ENCODE measurements at places on chromosomes 7 and 10. TPM values are rescaled to one million over a fixed set of nuclear protein-coding genes. Genes with fewer than 3 reads are reported as not detected.
A peak's percentile ranks its signal among the peaks of the same experiment; 100 is the strongest.

- peaks cover 15% of the 10 kb centered on the region for H3K4me1 ChIP-seq
- peaks cover 2% of the 10 kb centered on the region for H3K27me3 ChIP-seq
- no peak overlapping the region for H3K4me3 ChIP-seq
These were observed 277.4 kb downstream of the PARD3 start for GRCh38 chr10:34537629-34538231.

- no peaks in the 10 kb centered on the region for H3K36me3 ChIP-seq
- H3K27ac ChIP-seq = no peak overlapping the region
- H3K27me3 ChIP-seq = peaks cover 3% of the 10 kb centered on the region
- no peak for DNase-seq
These were observed 48.5 kb upstream of the ARL4A start for GRCh38 chr7:12638851-12639456.

- DNase-seq = no peak
- H3K36me3 ChIP-seq = no peaks in the 10 kb centered on the region
- no peak overlapping the region for H3K4me3 ChIP-seq
- H3K4me1 ChIP-seq = no peaks in the 10 kb centered on the region
- no peak overlapping the region for H3K27ac ChIP-seq
These were observed 582.5 kb downstream of the CNTNAP2 start for GRCh38 chr7:146698995-146699610.

The NPC1L1 gene
- not detected for total RNA-seq

The C10orf67 gene
- 0.15 TPM for total RNA-seq

- no peak overlapping the region for H3K27ac ChIP-seq
These were observed 38.4 kb downstream of the SLC39A12 start for GRCh38 chr10:17989908-17990767.

DNA sequence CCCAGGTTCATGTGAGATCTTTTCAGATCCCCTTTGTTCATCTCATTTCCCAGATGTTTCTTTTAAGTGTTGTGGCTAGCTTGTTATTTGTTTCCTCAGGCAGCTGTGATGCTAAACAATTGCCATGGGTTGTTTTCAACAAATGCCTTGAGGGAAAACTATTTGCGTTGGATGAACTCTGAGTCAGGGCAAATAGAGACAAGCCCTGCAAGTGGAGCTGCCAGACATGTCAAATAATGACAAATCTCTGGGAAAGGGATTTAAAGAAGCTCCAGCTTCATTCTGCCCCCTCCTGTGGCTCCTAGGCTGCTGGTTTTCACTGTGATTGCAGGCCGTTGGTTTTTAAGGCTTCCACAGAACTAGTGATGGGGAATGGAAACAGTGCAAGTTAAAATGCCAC lies 272.4 kb upstream of the SP8 start:
- H3K27me3 ChIP-seq = no peaks in the 10 kb centered on the region
- H3K27ac ChIP-seq = no peak overlapping the region
- no peaks in the 10 kb centered on the region for H3K4me1 ChIP-seq
- no peak overlapping the region for H3K4me3 ChIP-seq
- DNase-seq = no peak
- no peaks in the 10 kb centered on the region for H3K36me3 ChIP-seq

GRCh38 chr7:91826377-91826776 lies 54.1 kb downstream of the MTERF1 start:
- H3K4me1 ChIP-seq = no peaks in the 10 kb centered on the region
- H3K27me3 ChIP-seq = peaks cover 4% of the 10 kb centered on the region
- H3K27ac ChIP-seq = no peak overlapping the region
- no peaks in the 10 kb centered on the region for H3K36me3 ChIP-seq
- DNase-seq = no peak

DNA sequence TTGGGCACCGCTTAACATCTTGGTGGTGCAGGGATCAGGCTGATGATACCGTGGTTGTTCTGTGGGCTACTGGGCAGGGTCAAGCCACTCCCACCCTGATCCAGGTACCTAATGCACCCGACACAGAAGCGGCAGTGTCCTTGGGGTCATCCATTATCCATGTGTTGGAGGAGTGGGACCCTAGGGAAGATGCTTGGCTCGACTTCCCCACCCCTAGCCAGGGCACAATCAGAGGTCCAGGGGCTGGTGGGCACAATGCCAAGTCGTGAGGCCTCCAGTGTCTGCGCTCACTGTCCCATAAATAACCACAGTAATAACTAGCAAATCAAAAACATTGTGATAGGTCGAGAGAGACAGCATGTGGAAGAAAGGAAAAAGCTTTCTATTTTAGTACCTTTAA lies 37.7 kb downstream of the HTRA1 start:
- no peak for DNase-seq
- H3K4me3 ChIP-seq = no peak overlapping the region

DNA sequence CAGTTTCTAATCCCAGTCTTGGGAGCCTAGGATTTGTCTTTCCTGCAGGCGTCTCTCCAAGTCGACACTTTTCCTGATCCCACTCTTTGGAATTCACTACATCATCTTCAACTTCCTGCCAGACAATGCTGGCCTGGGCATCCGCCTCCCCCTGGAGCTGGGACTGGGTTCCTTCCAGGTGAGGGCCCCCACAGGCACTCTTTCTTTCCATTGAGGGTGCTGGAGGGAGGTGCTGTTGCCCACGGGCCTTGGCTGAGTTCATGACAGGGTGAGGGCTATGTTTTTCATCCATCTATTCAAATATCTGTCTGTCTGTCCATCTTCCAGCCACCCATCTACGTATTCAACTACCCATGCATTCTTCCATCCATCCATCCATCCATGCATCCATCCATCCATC lies 12.6 kb downstream of the GHRHR start:
- no peak overlapping the region for H3K4me3 ChIP-seq
- no peak overlapping the region for H3K27ac ChIP-seq
- H3K27me3 ChIP-seq = peaks cover 22% of the 10 kb centered on the region

The ZNF273 gene
- total RNA-seq = 11.7 TPM

The LLCFC1 gene
- total RNA-seq = not detected

GRCh38 chr7:116258734-116259133 lies 48.4 kb downstream of the TES start:
- H3K4me3 ChIP-seq = no peak overlapping the region
- H3K4me1 ChIP-seq = peaks cover 11% of the 10 kb centered on the region
- peaks cover 34% of the 10 kb centered on the region for H3K36me3 ChIP-seq
- no peaks in the 10 kb centered on the region for H3K27me3 ChIP-seq
- DNase-seq = peak; percentile 50

- no peaks in the 10 kb centered on the region for H3K36me3 ChIP-seq
- H3K4me1 ChIP-seq = no peaks in the 10 kb centered on the region
- no peaks in the 10 kb centered on the region for H3K27me3 ChIP-seq
- H3K4me3 ChIP-seq = no peak overlapping the region
- no peak for DNase-seq
- H3K27ac ChIP-seq = no peak overlapping the region
These were observed 132.3 kb upstream of the PLXDC2 start for GRCh38 chr10:19683960-19684359.

GRCh38 chr10:49357910-49358309 lies 38.0 kb downstream of the DRGX start:
- H3K36me3 ChIP-seq = no peaks in the 10 kb centered on the region
- no peak overlapping the region for H3K27ac ChIP-seq
- no peaks in the 10 kb centered on the region for H3K4me1 ChIP-seq

- H3K36me3 ChIP-seq = peaks cover 3% of the 10 kb centered on the region
- no peaks in the 10 kb centered on the region for H3K4me1 ChIP-seq
- H3K27ac ChIP-seq = no peak overlapping the region
- DNase-seq = no peak
- H3K4me3 ChIP-seq = no peak overlapping the region
- H3K27me3 ChIP-seq = no peaks in the 10 kb centered on the region
These were observed 67.3 kb downstream of the SPDYE5 start for GRCh38 chr7:75559355-75559975.

DNA sequence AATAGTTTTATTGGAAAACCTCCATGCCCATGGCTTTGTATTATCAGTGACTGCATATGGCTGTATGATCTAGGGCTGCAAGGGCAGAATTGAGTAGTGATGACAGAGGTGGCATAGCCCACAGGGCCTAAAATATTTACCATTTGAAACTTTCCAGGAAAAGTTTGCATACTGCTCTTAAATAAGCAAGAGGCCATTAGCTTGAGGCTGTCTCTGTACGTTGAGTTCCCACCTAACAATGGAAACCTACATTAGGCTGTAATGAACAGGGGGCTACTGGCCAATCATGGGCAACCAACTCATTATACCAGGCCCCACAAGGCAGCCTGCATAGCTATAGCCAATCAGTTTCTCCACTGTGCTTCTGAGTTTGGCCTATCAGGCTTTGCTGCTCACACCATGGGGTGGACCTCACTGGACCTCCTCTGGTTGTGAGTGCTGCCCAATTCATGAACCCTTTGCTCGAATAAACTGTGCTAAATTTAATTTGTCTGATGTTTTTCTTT lies 673 bp upstream of the ST8SIA6 start:
- H3K4me1 ChIP-seq = peaks cover 20% of the 10 kb centered on the region
- H3K27me3 ChIP-seq = peaks cover 56% of the 10 kb centered on the region
- H3K27ac ChIP-seq = peak overlapping the region; percentile 58
- H3K36me3 ChIP-seq = peaks cover under 1% of the 10 kb centered on the region

DNA sequence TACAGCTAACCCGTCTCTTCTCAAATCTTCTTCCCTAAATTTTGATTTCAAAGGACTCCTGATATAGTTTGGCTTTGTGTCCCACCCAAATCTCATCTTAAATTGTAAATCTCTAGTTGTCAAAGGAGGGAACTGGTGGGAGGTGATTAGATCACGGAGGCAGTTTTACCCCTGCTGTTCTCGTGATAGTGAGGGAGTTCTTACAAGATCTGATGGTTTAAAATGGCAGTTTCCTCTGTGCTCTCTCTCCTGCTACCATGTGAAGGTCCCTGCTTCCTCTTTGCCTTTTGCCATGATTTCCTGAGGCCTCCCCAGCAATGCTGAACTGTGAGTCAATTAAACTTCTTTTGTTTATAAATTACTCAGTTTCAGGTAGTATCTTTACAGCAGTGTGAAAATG lies 269.3 kb downstream of the POLR1F start:
- H3K4me3 ChIP-seq = no peak overlapping the region
- no peak overlapping the region for H3K27ac ChIP-seq
- no peaks in the 10 kb centered on the region for H3K27me3 ChIP-seq
- DNase-seq = no peak
- H3K36me3 ChIP-seq = no peaks in the 10 kb centered on the region

DNA sequence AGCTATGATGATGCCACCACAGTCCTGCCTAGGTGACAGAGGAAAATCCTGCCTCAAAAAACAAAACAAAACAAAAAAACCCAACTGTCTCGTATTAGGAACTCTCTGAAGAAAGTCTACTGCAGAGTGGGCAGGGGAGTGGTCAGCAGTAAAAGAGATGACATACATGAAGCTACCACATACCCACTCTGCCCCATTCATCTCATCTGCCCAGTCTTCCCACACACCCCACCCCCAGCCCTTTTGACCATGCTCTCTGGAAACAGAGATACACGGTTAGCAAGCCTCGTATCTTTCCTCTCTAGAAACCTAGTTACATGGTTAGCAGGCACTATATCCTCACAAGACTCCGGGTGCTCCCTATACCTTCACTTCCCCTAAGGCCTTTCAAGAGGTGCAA lies 8.3 kb downstream of the SLC37A3 start:
- no peak for DNase-seq
- H3K27me3 ChIP-seq = no peaks in the 10 kb centered on the region
- no peak overlapping the region for H3K27ac ChIP-seq
- peaks cover 11% of the 10 kb centered on the region for H3K4me1 ChIP-seq

DNA sequence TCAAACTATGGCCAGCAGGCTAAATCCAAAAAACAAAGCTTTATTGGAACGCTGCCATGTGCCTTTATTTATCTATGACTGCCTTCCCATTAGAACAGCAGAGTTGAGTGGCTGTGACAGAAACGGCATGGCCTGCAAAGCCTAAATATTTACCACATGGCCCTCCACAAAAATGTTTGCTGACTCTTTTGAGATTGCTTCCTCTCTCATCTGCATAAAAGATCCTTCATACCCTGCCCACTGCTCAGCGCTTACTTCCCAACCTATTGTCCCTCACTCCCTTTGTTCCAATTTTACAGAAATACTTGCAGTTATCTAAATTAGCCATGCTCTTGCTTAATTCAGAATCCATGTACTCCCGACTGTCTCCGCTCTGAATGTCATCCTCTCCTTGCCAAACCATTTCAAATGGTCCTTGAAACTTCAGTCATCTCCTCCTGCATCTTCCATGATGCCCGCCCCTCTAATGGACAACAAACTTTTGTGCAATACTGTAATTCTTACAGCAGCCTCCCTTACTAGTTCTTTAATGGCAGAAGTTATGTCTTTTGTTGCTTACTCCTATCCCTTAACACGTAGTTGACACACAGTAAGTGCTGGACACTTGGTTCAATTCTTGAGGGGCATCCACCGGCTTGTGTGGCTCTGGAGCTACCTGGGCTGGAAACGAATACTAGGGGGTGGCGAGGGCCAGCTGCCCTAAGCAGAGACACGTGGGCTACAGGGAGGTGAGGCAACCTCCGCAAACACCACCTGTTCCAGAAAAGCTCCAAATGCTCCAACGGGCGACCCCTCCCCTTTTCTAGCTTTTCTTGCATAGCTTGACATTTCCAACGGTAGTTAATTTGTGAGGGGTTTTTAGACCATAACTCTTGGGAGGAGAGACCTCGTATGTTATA lies 832 bp downstream of the XRCC2 start:
- peaks cover 4% of the 10 kb centered on the region for H3K36me3 ChIP-seq
- peak overlapping the region; percentile 95 for H3K27ac ChIP-seq
- H3K4me3 ChIP-seq = peak overlapping the region; percentile 94

The NPFFR1 gene
- total RNA-seq = not detected

- H3K4me3 ChIP-seq = no peak overlapping the region
- DNase-seq = no peak
- H3K4me1 ChIP-seq = peaks cover 13% of the 10 kb centered on the region
- peaks cover 8% of the 10 kb centered on the region for H3K36me3 ChIP-seq
These were observed 18.0 kb upstream of the FGL2 start for GRCh38 chr7:77217474-77218185.

- peaks cover 20% of the 10 kb centered on the region for H3K36me3 ChIP-seq
- no peaks in the 10 kb centered on the region for H3K27me3 ChIP-seq
- H3K4me1 ChIP-seq = no peaks in the 10 kb centered on the region
- no peak for DNase-seq
These were observed 5.7 kb upstream of the MSS51 start for GRCh38 chr10:73439055-73439454.

The EEPD1 gene
- 11.9 TPM for total RNA-seq

The HOXA13 gene
- total RNA-seq = not detected

- H3K4me1 ChIP-seq = peaks cover 54% of the 10 kb centered on the region
- peaks cover 8% of the 10 kb centered on the region for H3K27me3 ChIP-seq
- no peak overlapping the region for H3K27ac ChIP-seq
- H3K36me3 ChIP-seq = peaks cover 6% of the 10 kb centered on the region
- DNase-seq = peak; percentile 50
These were observed 173.6 kb downstream of the PRKCQ start for GRCh38 chr10:6406220-6407033.

The KAZALD1 gene
- 0.27 TPM for total RNA-seq

Data from activated CD4-positive, alpha-beta T cell treated with anti-CD3 and anti-CD28 coated beads, Interleukin-2, amount 10 ng/mL, durations not matched to agents 7 days and 5 days (primary cell).